ENCODE measurements at places on chromosomes 4 and X. TPM values are rescaled to one million over a fixed set of nuclear protein-coding genes. Genes with fewer than 3 reads are reported as not detected.

Gene CTAG1B
- total RNA-seq, result not detected

Gene GC
- total RNA-seq, result not detected

- no peak for DNase-seq
Measured at GRCh38 chr4:157280673-157281072, 60.1 kb downstream of the GRIA2 start.

Gene MAGEE2
- total RNA-seq, result 0.74 TPM

- no peak for DNase-seq
Measured at GRCh38 chrX:143466130-143466529, 51.1 kb downstream of the SPANXN3 start.

- DNase-seq, result no peak
Measured at GRCh38 chrX:112874175-112874574, 33.5 kb upstream of the AMOT start.

Gene PPP1R2C
- not detected for total RNA-seq

DNA sequence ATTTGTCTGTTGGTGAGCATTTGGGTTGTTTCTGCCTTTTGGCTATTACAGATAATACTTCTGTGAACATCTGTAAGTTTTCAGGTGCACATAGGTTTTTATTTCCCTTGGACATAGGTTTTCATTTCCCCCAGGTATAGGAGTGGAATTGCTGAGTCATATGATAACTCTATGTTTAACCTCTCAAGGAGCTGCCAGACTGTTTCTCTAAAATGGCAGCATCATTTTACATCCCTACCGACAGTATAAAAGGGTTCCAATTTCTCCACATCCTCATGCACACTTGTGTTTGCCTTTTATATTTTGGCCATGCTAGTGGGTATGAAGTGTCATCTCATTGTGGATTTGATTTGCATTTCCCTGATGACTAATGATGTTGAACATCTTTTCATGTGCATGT is 53.5 kb downstream of the TMEM164 start:
- DNase-seq, result no peak

Gene MTM1
- 18.5 TPM for total RNA-seq

DNA sequence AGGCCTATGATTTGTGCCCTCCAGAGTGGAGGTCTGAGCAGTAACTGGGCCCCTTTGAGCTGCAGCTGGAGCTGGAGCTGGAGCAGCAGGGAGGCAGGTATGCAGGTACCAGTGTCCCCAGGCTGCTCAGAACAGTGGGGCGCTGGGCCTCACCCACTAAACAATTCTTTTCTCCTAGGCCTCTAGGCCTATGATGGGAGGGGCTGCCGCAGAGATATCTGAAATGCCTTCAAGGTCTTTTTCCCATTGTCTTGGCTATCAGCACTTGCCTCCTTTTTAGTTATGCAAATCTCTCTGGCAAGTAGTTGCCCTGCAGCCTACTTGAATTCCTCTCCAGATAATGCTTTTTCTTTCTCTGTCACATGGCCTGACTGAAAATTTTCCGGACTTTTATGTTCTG is 79.7 kb upstream of the OTUD4 start:
- DNase-seq, result no peak

Gene ANXA10
- total RNA-seq, result not detected

- DNase-seq, result no peak
Measured at GRCh38 chrX:78522601-78523000, 136.5 kb downstream of the RTL3 start.

Measured in urinary bladder (tissue), 4 donors.